ENCODE measurements at places on chromosomes 4 and X.

DNA sequence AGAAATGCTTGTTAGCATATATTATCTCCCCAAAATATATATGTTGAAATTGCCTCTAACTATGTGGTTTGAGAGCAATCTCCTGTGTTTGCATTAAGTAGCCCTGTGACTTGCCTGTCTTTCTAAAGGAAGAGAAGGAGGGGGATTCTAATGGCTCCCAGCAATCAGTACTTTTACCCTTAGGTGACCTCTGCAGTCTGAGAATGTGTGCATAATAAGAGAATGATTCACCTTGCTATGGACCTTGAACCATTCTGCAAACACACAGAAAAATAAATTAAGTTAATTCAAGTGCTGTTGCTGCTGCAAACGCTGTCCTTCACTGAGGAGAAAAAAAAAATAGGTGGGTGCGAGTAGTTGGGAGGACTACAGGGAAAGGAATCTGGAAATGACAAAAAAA, 322.2 kb downstream of the IQCM start:
- DNase-seq, result no peak

- DNase-seq, result no peak
Observed at GRCh38 chr4:148574911-148575310, 132.7 kb upstream of the NR3C2 start.

GRCh38 chr4:158346576-158346975, 136.3 kb downstream of the TMEM144 start:
- DNase-seq, result no peak

DNA sequence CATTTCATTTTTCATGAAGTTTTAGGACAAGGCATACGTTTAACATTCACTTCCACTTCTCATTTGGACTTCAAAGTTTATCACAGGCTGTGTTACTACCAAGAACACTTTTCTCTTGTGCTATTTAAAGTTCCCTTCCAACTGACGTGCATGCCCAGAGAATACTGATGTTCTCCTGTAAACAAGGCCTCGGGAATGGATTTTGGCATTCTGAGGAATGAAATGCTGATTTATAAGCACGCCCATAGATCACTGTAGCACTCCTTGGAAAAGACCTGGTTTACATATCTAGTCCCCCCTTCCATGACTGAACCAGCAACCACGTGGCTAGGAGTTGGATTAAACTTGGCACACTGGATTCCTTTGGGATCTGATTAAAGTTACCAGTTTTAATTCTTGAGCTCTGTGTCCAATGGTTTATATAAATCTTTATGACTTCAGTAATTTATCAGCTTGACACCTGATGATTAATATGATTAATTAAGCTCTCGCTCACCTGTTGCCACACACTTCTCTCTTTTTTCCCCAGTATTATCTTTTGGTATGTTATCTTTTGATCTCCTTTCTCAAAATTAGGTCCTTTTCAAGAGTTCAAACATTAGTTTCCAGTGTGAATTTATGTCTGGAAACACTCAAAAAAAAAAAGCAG, 122.4 kb upstream of the HAND2 start:
- DNase-seq, result no peak

DNA sequence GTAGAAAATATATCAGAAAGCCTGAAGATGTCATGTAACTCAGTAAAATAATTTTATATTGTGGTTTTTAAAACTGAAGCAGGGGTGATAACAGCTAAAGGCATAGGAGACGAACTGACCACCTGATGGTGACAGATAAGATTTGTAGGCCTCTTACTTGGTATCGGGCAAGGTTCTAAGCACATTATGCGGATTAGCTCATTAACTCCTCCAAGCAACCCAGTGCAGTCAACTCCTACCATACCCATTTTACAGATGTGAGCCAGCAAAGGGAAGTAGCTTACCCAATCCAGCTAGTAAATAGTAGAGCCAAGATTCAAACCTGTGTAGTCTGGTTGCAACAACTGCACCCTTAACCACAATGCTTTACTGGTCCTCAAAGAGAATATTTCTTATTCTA, 62.1 kb downstream of the CC2D2A start:
- DNase-seq, result no peak

- no peak for DNase-seq
Observed at GRCh38 chr4:2592572-2592971, 56.1 kb downstream of the FAM193A start.

GRCh38 chr4:73599182-73599581, 21.1 kb downstream of the RASSF6 start:
- peak; percentile 65 for DNase-seq

DNA sequence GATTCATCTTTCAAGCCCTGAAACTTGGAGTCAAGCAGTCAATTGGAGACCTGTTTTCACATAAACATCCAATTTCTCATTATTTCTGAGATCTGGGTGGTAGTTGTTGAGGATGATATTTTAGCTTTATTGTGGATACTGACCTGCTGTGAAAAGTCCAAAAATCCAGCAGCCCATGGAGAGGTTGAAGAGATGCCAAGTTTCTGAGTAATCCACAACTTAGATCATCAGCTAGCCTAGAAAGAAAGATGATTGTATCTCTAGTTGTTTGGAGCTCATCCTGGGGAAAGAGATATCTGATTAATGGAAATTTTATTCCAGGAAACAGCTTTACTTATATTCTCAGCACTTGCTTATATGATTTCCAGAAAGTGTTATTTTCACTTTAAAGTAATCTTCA, 48.6 kb upstream of the DCX start:
- DNase-seq, result no peak

GRCh38 chrX:1093121-1093520, 119.3 kb downstream of the CRLF2 start:
- no peak for DNase-seq

DNA sequence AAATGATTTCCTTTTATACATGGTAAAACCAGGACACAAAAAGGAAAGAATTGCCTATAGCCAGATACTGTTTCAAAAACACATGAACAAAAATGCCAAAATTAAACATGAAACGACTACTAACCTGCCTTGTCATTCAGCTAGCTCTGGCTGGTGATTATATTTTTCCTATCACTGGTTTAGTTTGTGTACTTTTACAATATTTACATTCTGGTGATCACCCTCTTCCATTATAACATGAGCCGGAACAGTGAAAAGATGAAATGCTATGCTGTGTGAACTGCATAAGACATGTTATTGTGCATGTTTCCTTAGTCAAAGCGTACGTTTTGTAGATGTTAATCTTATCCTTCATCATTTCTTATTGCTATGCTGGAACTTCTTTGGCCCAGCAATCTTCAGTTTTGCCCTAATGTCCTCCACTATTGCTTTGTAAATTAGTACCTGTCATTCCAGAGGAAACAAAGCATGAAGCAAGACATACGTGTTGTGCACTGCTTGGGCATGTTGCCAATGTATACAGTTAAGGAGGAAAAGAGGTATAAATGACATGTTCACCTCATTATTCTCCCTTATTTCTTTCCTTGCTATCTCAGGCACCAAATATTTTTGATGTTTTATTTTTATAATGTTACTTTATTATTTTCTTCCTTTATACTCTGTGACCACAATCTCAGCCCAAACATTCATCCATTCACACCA, 386.3 kb downstream of the ARHGAP24 start:
- peak; percentile 15 for DNase-seq

GRCh38 chrX:121258545-121258944, 211.1 kb downstream of the GLUD2 start:
- DNase-seq, result no peak

GRCh38 chr4:115515366-115515765, 401.9 kb upstream of the NDST4 start:
- DNase-seq, result no peak

GRCh38 chr4:128871948-128872347, 62.4 kb downstream of the JADE1 start:
- no peak for DNase-seq

DNA sequence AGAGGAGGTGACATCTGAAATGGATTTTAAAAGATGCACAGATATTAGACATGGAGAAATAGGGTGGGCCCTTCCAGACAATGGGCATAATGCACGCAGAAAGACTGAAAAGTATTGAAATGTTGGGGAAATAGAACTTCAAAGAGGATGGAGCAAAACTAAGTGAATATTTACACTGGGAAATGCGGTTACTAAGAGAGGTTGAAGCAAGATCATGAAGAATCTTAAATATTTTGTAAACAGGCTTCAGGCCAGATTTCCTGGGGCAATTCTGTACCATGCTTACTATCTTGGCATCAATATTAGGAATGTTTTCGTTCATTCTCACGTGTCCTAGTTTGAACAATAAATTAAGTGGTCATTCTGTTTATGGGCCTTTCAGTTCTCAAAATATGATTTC, 216.3 kb downstream of the ADAMTS3 start:
- DNase-seq, result no peak

DNA sequence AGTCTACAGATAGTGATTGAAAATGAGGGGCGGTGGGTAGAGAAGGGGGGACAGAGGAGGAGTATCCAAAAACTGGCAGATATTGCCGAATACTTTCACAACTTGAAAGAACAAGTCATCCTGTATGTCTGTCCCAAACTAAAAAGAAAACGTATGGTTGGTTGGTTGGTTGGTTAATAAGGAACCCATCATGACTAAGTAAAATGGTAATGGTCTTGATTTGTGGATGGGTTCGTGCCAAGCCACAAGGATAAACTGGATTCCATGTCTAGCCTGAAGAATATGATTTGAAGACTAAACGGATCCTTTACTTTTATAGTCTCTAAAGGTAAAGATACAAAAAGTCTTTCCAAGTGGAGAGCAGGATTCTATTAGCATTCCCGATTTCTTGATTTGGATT, 208.4 kb downstream of the DCLK2 start:
- no peak for DNase-seq

- DNase-seq, result no peak
Observed at GRCh38 chr4:77631276-77631675, 25.7 kb downstream of the CXCL13 start.

GRCh38 chr4:71360844-71361243, 22.0 kb downstream of the SLC4A4 start:
- DNase-seq, result no peak

DNA sequence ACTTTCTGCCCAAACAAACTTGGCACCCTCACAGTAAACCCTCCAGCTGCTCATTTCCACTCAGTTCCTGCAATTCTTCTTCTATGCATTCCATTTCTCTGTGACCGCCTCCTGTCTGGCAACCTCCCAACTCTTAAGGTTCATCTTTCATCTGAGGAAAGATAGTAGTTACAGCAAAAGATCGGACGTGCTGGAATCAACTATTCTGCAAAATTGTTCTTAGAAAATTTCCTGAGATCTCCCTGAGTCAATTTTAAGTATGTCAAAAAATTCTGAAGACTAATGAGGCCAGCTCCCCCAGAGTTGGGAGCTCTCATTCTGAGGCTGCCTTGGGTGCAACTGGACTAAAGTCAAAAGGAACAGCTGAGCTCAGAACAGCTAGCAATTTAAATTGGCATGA, 1026.0 kb downstream of the ADGRL3 start:
- no peak for DNase-seq

GRCh38 chr4:144494280-144494679, 151.7 kb upstream of the HHIP start:
- no peak for DNase-seq

DNA sequence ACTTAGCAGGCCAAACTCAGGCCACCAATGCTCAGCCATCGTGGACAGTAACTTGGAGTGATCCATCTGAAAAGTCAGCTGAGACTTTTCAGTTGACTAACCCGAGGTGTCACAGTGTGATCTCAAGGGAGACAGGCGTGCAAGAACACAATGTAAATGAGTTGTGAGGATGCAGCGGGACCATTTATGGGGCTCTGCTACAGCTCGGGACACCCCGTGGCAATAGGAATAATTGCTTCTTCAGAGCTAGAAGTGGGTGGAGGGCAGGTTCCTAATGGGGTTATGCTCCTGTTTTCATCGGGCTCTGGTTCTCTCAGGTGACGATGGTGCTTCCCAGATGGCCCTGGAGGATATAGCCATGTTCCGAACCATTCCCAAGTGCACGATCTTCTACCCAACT, 27.3 kb downstream of the TKTL1 start:
- DNase-seq, result no peak

GRCh38 chr4:162707962-162708361, 458.7 kb downstream of the NAF1 start:
- no peak for DNase-seq

- DNase-seq, result no peak
Observed at GRCh38 chr4:67576538-67576937, 18.0 kb downstream of the STAP1 start.

GRCh38 chr4:60314416-60314815, 885.7 kb upstream of the ADGRL3 start:
- no peak for DNase-seq

GRCh38 chrX:37640142-37640541, 45.4 kb upstream of the XK start:
- no peak for DNase-seq

GRCh38 chr4:184958127-184958922, 60.0 kb upstream of the HELT start:
- DNase-seq, result no peak

GRCh38 chrX:72554448-72555140, 18.0 kb downstream of the HDAC8 start:
- peak; percentile 82 for DNase-seq

- DNase-seq, result no peak
Observed at GRCh38 chr4:146243141-146243882, 29.0 kb downstream of the REELD1 start.

- DNase-seq, result no peak
Observed at GRCh38 chrX:129739578-129739977, 799 bp downstream of the XPNPEP2 start.

DNA sequence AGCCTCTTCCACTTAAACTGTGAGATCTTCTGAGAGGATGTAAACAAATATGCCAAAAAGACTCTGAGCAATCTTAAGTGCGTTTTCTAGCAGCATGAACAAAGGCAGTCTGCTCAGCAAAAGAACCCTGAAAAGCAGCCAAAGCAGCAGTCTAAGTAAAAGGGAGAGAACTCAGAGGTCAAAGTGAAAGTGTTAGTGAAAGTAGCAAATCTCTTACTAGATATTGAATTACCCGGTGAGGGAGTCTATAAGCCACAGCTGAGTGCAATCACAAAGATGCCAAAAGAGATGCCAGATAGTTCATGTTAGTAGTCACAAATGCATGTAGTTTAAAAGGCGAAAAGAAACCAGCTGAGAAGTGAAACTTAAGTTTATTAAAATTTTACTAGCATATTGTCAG, 7.9 kb upstream of the GNRHR start:
- DNase-seq, result peak; percentile 30

GRCh38 chrX:109873574-109873973, 129.3 kb upstream of the TMEM164 start:
- DNase-seq, result no peak

DNA sequence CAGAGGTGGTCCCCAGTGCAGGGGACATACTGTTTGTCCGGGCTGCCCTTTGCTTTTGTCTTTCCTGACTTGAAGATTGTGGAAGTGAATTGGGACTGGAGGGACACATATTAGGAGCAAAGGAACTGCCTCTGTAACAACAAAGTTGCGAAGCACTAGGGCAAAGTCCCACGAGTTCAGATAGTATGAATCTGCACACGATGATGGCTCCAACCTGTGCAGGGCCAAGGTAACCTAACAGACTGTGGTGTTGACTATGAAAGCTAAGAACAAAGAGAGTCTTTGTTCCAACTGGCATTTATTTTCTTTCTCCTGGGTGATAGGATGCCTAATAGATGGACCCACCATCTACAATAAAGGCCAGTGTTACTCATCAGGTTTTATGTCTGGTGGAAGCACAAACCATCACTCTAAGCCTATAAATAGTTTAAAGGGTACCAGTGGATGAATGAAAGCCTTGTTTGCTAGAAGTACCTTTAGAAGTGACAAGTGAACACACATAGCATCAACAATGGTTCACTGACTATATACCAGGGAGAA, 71.8 kb downstream of the TMA16 start:
- no peak for DNase-seq
